ENCODE measurements at places on chromosomes 6 and 20. TPM values are rescaled to one million over a fixed set of nuclear protein-coding genes. Genes with fewer than 3 reads are reported as not detected.

- no peaks in the 10 kb centered on the region for H3K4me1 ChIP-seq
- no peaks in the 10 kb centered on the region for H3K36me3 ChIP-seq
- H3K27ac ChIP-seq: no peak overlapping the region
- no peak for DNase-seq
- H3K27me3 ChIP-seq: peaks cover 4% of the 10 kb centered on the region
Observed at GRCh38 chr20:54431156-54431944, 44.0 kb upstream of the DOK5 start.

- no peaks in the 10 kb centered on the region for H3K4me1 ChIP-seq
- no peak overlapping the region for H3K27ac ChIP-seq
- no peak overlapping the region for H3K4me3 ChIP-seq
- H3K27me3 ChIP-seq: peaks cover 6% of the 10 kb centered on the region
- no peaks in the 10 kb centered on the region for H3K36me3 ChIP-seq
Observed at GRCh38 chr20:60117065-60117464, 158.8 kb downstream of the CDH26 start.

Gene SLC35D3
- not detected for polyA plus RNA-seq

Gene GFOD1
- polyA plus RNA-seq: 8.6 TPM

Data from naive B cell (primary cell).